ENCODE measurements at places on chromosomes 6 and 20. TPM values are rescaled to one million over a fixed set of nuclear protein-coding genes. Genes with fewer than 3 reads are reported as not detected.

DNA sequence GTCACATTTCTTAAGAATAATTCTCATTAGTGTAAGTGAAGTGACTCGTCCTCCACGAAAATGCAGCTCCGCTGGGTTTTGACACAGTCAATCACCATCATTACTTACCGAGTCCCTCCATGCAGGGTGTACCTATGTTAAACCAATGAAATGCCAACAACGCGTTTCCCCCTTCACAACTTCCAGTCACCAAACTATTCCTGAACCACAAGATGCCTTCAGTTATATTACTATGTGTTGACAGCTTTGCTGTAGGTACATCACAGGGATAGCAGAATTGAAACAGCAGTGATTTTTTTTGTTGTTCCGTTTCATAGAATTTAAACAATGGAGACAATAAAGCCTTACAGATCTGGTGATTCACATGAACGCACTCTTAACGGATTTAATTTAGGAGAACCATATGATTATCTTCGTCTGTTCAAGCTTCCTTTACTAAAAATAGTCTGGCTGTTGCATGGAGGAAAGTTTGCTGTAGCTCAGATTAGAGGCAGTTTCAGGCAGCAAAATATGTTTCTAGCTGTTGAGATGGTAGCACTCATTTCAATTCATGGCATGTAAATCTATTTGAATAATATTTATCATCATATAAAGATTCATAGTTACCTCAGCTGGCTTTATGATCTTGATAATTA, 652.8 kb downstream of the PRKN start:
- DNase-seq, result no peak

GRCh38 chr6:1144842-1145767, 166.8 kb upstream of the FOXQ1 start:
- no peak for DNase-seq

PRIM2 gene
- 11.0 TPM for total RNA-seq

- no peak for DNase-seq
Measured at GRCh38 chr6:151341476-151342195, 49.7 kb downstream of the ZBTB2 start.

DNA sequence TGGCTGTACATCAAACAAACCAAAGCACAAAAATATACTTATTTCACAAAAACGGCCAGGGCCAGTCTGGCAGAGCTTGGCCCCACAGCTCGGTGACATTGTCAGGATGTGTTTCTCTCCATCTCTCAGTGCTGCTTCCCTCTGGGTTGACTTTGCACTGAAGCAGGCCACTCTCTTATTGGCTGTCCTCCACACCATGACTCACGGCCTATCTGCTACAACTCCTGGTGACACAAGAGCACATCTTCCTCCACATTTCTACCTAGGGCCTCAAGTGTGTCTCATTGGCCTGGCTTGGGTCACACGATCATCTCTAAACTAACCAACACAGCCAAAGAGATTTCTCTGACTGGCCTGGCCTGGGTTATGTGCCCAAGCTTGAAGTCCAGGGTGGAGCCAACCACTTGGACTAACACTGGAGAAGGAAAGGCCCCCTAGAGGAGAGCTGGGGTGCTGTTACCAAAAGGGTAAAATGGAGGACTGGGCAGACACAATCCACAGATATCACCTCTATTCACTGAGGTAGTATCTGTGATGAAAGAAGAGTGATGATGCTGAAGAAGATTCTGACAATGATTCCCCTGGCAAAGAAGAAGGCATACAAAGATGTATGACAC, 159.8 kb upstream of the TSHZ2 start:
- DNase-seq, result no peak

DNA sequence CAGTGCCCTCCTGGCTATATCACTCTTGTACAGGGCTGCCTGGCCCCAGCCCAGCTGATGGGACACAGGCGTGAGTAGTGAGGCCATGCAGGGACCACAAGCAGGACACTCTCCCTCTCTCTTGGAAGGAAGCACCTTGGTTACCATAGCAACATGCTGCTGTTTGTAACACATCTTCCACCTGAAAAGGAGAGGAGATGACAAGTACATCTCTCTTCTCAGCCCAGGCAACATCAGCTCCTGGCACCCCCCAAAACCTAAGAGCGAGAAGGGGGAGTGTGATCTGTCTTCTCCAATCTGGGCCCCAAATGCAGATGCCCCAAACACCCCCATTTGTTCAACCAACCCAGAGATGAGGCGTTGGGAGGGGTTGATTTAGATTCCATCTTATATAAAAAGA, 49.9 kb downstream of the KCNB1 start:
- DNase-seq, result no peak

DNA sequence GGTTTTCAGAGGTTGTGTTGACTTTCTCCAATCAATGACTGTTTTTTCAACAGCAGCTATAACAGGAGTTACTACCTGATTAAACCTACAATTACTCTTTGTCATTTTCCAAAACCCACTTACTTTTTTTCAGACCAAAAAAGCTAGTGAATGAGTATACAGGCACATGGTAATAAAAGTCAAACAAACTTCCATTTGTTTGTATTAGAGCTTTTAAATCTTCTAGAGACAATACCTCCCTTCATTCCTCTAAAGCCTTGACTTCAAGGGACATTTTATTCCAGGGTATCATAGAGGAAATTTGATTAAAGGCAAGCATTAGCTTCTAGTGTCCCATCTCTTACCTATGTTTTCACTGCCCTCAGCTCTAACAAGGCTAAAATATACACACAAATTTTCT, 52.7 kb downstream of the IL22RA2 start:
- DNase-seq, result no peak

FERMT1 gene
- 79.7 TPM for total RNA-seq

DNA sequence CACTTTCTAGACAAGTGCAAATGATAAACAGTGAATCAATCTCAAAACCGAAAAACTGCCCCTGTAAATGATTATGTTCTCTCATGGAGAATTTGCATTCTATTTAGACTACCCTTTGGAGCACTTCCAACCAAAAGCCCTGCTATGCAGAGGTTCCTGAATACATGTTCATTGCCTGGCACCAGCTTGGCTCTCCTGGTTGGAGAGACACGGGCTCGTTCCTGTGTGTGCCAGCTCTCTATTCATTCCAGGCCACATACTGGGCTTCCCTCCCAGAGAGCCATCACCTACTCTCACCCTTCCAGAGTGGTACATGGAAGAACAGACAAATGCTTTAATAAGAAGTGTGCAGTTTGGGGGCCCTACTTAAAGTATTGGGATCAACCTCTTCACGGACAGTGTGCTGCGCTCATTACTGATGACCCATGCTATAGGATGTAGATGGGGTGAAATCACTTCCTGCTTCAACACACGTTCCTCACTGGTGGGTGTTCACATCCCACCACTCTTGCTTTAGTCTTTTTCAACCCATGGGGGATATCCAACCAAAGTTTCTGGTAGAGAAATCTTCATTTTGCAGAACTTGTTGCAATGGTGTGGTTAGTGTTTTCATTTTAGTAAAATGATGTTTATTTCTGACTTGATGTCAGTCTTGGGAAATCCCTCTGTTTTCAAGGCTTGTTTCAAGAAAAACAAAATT, 38.5 kb upstream of the NAA20 start:
- DNase-seq, result no peak

SIRPB1 gene
- total RNA-seq, result 1.8 TPM

Data from left colon (tissue), 2 donors.